Naive thymus-derived CD8-positive, alpha-beta T cell (primary cell): ENCODE measurements at places on chromosomes 12 and 14.

GRCh38 chr14:23639048-23639890, 3.1 kb downstream of the DHRS2 start:
- H3K4me1 ChIP-seq: no peaks in the 10 kb centered on the region
- H3K27ac ChIP-seq: no peak overlapping the region
- no peaks in the 10 kb centered on the region for H3K27me3 ChIP-seq
- no peak overlapping the region for H3K4me3 ChIP-seq
- no peak for DNase-seq
- no peaks in the 10 kb centered on the region for H3K36me3 ChIP-seq

DNA sequence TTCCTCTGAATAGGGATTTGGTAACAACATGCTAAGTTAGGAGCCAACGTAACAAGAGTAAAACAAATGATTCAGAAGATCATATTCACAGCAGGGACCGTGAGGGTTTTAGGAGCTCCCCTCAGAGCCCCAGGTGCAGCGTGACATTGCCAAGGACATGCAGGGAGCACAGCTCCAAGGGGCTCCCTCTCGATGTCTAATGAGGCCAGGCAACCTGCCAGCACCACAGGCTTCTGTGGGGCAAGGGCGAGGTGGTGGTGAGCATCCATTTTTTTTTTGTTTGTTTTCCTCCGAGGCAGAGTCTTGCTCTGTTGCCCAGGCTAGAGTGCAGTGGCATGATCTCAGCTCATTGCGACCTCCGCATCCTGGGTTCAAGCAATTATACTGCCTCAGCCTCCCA, 95.1 kb upstream of the PTPRB start:
- H3K27me3 ChIP-seq: peaks cover 5% of the 10 kb centered on the region
- H3K4me3 ChIP-seq: no peak overlapping the region
- no peak for DNase-seq
- H3K36me3 ChIP-seq: no peaks in the 10 kb centered on the region

- H3K27ac ChIP-seq: no peak overlapping the region
- no peak overlapping the region for H3K4me3 ChIP-seq
- H3K36me3 ChIP-seq: no peaks in the 10 kb centered on the region
- no peaks in the 10 kb centered on the region for H3K27me3 ChIP-seq
- DNase-seq: no peak
These were observed 664.6 kb upstream of the FOXG1 start for GRCh38 chr14:28102001-28102400.

GRCh38 chr12:14410177-14410576, 44.7 kb downstream of the ATF7IP start:
- no peak overlapping the region for H3K4me3 ChIP-seq
- peaks cover 53% of the 10 kb centered on the region for H3K4me1 ChIP-seq
- peaks cover 5% of the 10 kb centered on the region for H3K36me3 ChIP-seq
- DNase-seq: no peak
- H3K27me3 ChIP-seq: no peaks in the 10 kb centered on the region
- H3K27ac ChIP-seq: no peak overlapping the region

GRCh38 chr14:100107236-100107635, 42.0 kb downstream of the EVL start:
- H3K4me1 ChIP-seq: peaks cover 90% of the 10 kb centered on the region
- H3K36me3 ChIP-seq: no peaks in the 10 kb centered on the region
- peak overlapping the region; percentile 94 for H3K27ac ChIP-seq
- peak overlapping the region; percentile 78 for H3K4me3 ChIP-seq

DNA sequence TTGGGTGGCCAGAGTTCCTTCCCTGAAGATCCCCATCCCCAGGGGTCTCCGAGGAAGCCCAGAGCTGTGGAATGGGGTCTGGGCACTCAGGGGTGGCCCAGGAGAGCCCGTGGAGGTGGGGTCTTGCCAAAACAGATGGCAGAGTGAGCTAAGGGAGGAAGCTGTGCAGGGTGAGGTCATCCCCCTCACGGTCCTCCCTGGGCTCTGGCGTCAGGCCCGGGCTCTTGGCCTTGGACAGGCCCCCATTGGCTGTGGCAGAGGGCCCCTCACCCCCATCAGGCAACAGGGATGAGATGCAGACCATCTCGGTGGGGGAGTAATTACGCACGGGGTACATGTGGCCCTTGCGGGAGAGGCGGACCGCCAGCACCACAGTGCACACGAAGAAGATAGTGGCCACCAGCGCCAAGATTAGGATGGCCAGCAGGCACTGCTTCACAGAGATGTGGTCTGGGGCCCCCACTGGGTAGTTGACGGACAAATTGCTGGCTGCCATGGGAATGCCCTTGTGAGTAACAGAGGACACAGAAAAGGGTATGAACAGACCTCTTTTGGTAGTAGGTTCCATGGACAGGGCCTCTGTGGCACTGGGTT, 10.7 kb downstream of the SELPLG start:
- peak overlapping the region; percentile 96 for H3K27ac ChIP-seq
- no peak for DNase-seq
- no peaks in the 10 kb centered on the region for H3K27me3 ChIP-seq

GRCh38 chr12:21618566-21618965, 13.9 kb upstream of the GYS2 start:
- no peak for DNase-seq
- peaks cover 12% of the 10 kb centered on the region for H3K36me3 ChIP-seq
- H3K27me3 ChIP-seq: no peaks in the 10 kb centered on the region
- no peak overlapping the region for H3K4me3 ChIP-seq
- peak overlapping the region; percentile 81 for H3K27ac ChIP-seq
- peaks cover 51% of the 10 kb centered on the region for H3K4me1 ChIP-seq

DNA sequence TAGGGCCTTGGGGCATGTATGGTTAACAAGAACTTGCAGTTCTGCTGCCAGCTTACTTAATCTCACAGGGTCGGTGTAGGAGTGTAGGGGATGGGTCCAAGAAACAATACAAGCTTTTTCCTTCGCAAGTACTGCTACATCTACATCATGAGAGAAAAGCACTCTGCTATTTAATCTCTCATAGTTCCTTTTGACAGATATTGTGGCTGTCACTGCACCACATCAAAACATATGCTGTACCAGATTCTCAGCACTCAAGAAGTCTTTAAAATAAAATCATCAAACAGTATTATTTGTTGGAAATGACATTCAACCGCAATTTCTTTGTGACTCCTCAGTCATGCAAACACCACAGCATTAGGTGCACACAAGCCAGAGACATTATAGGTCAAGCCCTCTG, 215.5 kb upstream of the BMP4 start:
- H3K36me3 ChIP-seq: no peaks in the 10 kb centered on the region
- H3K27me3 ChIP-seq: peaks cover 16% of the 10 kb centered on the region
- H3K27ac ChIP-seq: no peak overlapping the region
- no peak overlapping the region for H3K4me3 ChIP-seq

DNA sequence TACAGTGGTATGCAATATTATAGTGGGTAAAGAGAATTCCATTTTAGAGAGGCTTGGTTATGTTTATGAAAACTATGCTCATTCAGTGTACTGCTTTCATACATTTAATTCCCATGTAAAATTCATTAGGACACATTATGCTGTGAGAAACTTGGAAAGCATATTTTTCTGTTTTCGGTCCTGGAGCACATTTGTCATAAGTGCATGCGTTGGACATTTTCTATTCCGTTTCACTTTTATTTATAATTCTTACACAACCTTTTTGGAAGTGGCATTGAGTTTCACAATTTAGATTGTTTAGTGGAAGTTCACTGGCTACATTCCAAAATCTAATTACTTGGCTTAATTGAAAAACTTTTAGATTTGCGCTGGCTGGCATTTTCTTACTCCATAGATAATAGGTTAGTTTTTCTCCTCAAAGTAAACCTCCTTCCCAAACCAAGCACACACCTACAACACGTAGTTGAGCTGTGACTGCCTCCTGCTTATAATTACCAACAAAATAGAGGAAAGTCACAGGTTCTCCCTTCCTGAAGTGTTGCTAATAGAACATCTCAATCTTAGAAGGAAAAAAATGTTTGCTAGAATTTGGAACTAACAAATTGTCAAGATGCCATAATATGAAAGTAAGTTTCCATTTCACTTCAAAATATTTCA, 938.5 kb downstream of the TRHDE start:
- no peak overlapping the region for H3K27ac ChIP-seq
- H3K27me3 ChIP-seq: no peaks in the 10 kb centered on the region
- DNase-seq: no peak
- no peaks in the 10 kb centered on the region for H3K4me1 ChIP-seq
- no peaks in the 10 kb centered on the region for H3K36me3 ChIP-seq

- H3K27ac ChIP-seq: no peak overlapping the region
- H3K27me3 ChIP-seq: peaks cover 3% of the 10 kb centered on the region
- peaks cover 57% of the 10 kb centered on the region for H3K4me1 ChIP-seq
- no peaks in the 10 kb centered on the region for H3K36me3 ChIP-seq
These were observed 4.2 kb downstream of the SCNN1A start for GRCh38 chr12:6370994-6371754.

DNA sequence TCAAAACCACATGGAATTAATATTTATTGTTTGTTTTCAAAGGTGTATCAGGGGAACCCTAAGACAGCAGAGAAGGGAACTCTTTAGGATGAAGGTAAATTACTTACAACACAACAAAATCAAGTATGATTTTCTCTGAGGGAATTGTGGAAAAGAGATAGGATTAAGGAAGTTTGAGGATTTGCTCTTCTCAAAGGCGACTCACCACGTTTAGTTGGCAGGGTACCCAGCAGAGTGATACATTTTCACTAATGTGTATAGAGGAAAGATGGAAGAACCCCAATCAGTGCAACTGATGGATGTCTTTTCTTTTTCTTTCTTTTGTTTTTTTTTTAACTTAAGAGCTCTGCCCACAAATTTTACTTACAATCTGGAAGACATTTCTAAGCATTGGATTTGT, 499.2 kb downstream of the CCER1 start:
- DNase-seq: no peak
- no peaks in the 10 kb centered on the region for H3K4me1 ChIP-seq
- H3K27me3 ChIP-seq: peaks cover 4% of the 10 kb centered on the region
- no peak overlapping the region for H3K27ac ChIP-seq

- DNase-seq: no peak
- H3K36me3 ChIP-seq: no peaks in the 10 kb centered on the region
- H3K4me3 ChIP-seq: no peak overlapping the region
- no peaks in the 10 kb centered on the region for H3K4me1 ChIP-seq
- peaks cover 6% of the 10 kb centered on the region for H3K27me3 ChIP-seq
- H3K27ac ChIP-seq: no peak overlapping the region
These were observed 26.6 kb downstream of the GPRC5D start for GRCh38 chr12:12925388-12925787.

DNA sequence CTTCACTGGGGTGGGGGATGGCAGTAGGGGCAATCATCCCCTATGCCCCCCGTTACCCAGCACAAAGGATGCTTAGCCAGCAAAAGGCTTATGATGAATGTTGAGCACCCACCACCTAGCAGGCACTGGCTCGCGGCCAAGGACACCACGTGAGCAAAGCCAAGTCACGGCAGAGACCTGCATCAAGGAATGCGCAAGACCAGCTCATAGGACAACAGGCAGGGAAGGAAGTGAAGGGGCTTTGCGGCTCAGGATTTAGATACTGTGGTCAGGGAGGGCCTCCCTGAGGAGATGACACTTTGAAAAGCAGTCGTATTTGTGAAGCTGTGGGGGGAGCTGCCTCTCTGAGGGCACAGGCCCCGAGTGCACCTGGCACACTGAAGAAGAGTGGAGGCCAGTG, 32.8 kb downstream of the SH2B3 start:
- H3K36me3 ChIP-seq: no peaks in the 10 kb centered on the region
- H3K4me1 ChIP-seq: peaks cover 94% of the 10 kb centered on the region
- no peaks in the 10 kb centered on the region for H3K27me3 ChIP-seq
- H3K4me3 ChIP-seq: peak overlapping the region; percentile 77

DNA sequence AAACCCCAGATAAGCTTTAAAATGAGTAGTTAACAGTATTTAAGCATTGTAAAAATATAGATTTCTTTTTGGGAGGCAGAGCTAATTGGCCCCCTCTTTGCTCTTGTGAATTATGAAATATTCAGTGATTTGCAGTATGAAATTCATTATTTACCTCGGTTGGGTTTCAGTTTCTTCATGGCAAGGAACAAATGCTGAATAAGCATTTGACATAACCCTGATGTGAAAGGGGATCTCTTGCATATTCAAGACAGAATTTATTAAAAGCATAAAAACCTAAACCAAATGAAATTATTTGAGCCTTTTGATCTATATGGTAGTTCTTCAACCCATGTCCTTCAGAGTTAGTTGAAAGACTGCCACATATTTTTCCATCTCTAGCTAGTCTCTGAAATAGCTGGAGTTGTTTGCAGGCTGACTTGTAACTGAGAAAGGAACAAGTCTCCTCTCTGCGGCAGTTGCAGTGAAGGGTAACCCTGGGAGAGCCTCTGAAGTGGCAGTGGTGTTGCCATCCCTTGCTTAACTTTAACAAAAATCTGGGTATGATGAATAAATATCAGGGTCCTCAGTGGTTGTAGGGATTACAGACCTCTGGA, 690 bp downstream of the AKAP6 start:
- no peak overlapping the region for H3K27ac ChIP-seq
- H3K27me3 ChIP-seq: no peaks in the 10 kb centered on the region
- no peak for DNase-seq

DNA sequence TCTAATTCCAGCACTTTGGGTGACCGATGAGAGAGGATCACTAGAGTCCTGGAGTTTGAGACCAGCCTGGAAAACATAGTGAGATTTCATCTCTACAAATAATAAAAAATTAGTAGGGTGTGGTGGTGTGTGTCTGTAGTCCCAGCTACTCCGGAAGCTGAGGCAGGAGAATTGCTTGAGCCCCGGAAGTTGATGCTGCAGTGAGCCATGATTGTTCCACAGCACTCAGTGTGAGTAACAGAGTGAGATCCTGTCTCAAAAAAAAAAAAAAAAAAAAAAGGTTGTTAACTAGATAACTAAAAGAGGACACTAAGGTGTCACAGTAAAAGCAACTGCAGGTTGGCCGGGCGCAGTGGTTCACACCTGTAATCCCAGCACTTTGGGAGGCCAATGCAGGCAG, 121.3 kb upstream of the MAX start:
- H3K4me3 ChIP-seq: no peak overlapping the region
- no peaks in the 10 kb centered on the region for H3K36me3 ChIP-seq
- H3K27ac ChIP-seq: no peak overlapping the region
- no peaks in the 10 kb centered on the region for H3K27me3 ChIP-seq

DNA sequence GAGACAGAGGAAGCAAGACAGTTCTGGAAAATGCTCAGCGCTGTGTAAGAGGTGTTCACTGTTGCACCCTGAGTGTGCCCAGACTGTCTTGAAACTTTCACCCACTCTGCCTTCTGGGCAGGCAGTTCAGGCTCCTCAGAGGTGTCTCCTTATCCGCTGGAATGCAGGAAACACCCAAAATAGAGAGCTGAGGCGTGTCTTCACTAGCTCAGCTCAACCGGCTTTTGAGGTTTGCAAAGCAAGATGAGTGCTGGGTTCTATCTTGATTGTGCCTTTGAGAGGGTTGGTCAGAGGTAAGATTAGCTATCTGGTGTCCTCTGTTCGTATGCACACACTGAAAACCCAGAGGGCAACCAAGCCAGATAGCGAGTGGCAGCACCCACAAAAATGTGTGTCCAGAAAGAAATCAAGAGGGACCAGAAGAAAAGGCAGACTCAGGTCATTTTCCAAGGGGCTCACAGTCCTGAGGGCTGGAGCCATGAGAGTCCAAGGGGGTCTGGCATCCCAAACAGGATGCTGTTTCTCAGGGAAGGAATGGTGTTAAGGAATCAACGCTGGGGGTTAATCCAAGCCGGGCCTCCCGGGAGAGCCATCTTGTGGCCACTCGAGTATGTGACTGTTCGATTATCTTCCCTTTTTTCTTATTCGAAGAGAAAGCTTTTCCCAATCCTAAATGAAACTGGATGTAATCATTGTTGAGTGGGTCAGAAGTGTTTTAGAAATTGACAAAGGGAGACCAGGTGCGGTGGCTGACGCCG, 47.1 kb downstream of the TBX3 start:
- H3K27ac ChIP-seq: no peak overlapping the region
- H3K36me3 ChIP-seq: no peaks in the 10 kb centered on the region
- no peaks in the 10 kb centered on the region for H3K4me1 ChIP-seq
- peaks cover 1% of the 10 kb centered on the region for H3K27me3 ChIP-seq
- no peak for DNase-seq

GRCh38 chr14:104237651-104238423, 99.5 kb downstream of the KIF26A start:
- H3K27me3 ChIP-seq: peaks cover 4% of the 10 kb centered on the region
- peaks cover 9% of the 10 kb centered on the region for H3K4me1 ChIP-seq
- no peak for DNase-seq
- no peak overlapping the region for H3K27ac ChIP-seq
- H3K36me3 ChIP-seq: peaks cover 11% of the 10 kb centered on the region
